ENCODE measurements at places on chromosomes 16 and 17.
A peak's percentile ranks its signal among the peaks of the same experiment; 100 is the strongest.

DNA sequence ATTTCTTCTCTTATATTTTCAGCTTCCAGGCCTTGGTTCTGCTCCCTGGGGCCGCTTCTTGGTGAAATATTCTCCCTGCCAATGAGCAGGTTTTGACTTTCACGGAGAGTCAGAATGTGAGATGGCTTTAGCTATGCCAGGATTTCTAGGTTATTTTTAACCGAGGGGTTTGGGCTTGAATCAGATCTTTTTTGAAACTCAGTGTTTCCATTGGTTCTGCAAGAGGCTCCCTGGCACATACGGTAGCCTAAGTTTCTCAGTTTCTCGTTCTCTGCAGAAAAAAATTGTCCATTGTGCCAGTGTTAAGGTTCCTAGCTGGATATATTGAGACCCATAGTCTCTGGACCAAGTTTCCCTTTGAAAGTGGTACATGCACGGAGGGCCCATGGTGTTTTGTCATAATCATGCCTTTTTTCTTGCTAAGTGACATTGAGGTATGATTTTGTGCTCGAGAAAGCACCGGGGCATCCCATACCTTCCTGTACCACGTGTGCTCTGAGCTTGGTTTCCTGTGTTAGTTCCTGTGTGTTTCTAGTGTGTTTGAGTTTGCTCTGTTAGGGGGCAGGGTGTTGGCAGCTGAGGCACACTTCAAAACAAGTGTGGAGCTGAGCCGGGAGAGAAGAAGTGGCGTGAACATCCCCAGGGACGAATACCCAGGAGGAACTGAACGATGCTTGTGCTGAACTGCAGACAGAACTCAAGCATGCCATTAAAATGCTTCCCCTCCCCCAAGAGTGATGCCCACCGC, 127.2 kb downstream of the HS3ST3B1 start:
- no peak overlapping the region for H3K4me3 ChIP-seq
- no peaks in the 10 kb centered on the region for H3K27me3 ChIP-seq
- no peaks in the 10 kb centered on the region for H3K36me3 ChIP-seq
- no peak overlapping the region for H3K27ac ChIP-seq

GRCh38 chr17:6714315-6714874, 1.2 kb upstream of the SLC13A5 start:
- H3K27me3 ChIP-seq = peaks cover 27% of the 10 kb centered on the region
- H3K4me3 ChIP-seq = no peak overlapping the region
- no peak overlapping the region for H3K27ac ChIP-seq
- H3K4me1 ChIP-seq = peaks cover 25% of the 10 kb centered on the region

DNA sequence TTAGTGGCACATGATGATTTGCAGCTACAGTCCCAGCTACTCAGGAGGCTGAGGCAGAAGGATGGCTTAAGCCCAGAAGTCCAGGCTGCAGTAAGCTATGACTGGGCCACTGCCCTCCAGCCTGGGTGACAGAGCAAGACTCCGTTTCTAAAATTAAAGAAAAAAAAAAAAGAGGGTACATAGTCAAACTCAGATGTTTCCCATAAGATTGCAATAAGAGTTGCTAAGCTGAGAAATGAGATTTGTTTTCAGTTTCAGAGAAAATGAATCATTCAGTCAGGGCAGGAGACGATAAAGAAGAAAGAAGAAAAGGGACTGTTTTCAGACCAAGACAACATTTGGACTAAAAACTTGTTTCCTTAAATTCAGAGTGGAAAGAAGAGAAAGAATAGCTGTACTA, 30.2 kb upstream of the PHLPP2 start:
- H3K27me3 ChIP-seq = no peaks in the 10 kb centered on the region
- peaks cover 89% of the 10 kb centered on the region for H3K36me3 ChIP-seq
- DNase-seq = no peak
- H3K27ac ChIP-seq = no peak overlapping the region

DNA sequence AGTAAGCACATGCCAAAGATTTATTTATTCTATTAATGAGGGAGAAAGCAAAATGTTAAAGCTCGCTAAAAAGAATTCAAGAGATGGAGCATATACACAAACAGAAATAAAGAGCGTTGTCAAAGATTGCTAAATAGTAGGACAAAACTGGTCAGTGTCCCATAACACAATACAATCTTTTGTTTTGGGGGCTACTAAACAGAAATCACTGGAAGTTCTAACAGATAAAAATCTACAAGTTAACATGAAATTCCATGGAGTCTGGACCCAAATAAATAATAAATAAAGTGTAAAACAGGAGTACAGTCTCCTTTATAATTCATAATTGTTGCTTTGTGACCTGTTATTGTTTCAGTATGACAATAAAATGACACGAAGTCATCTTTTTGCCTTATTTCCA, 115.2 kb upstream of the CNTNAP4 start:
- no peak overlapping the region for H3K4me3 ChIP-seq
- H3K36me3 ChIP-seq = no peaks in the 10 kb centered on the region
- no peak for DNase-seq

DNA sequence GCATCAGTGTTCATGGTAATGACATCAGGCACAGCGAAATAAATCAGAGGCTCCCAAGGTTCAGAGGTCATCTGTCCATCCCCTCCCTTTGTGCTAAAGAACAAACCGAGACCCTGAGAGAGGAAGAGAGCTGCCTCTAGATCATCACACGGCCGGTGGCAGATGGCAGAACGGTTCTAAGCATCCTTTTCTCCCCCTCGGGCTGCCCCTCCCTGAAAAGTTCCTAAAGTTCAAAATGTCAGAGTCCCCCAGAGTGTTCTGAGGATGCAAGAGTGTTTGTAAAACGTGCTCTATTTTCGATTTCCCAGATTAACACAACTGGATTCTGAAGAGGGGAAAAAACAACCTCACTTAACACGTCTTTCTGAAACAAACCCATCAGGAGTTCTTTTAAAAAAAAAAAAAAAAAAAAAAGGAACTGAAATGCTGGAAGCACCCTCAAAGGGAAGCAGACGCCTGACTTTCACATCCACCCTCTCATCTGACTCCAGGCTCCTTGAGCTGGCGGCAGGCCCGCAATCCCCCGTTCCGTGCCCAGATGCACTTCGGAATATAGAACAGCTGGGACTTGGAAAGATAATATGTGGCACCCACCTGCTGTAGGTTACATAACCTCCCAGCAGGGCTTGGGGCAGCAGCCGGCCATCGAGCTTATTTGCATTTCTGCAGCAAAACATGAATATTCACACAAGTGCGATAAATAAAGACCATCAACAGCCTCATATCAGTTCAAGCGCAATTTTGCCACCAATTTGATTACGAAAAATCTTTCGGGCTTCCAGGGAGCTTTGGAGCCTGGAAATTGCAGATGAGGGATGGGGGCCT, 115.5 kb upstream of the SMURF2 start:
- peaks cover 79% of the 10 kb centered on the region for H3K4me1 ChIP-seq
- peak overlapping the region; percentile 61 for H3K4me3 ChIP-seq
- no peaks in the 10 kb centered on the region for H3K36me3 ChIP-seq
- peaks cover 11% of the 10 kb centered on the region for H3K27me3 ChIP-seq
- peak; percentile 67 for DNase-seq

DNA sequence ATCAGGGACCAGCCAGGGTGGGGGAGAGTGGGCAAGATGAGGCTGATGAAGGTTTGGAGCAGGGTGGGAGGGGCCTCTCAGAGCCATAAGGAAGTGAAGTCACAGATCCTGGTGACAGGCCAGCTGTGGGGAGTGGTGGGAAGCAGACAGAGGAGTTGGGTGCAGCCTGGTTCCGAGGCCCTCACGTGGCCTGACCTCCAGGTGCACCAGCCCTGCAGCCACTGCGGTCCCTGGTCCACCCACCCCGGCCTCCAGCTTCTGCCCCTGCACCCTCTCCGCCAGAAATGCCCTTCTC, 3.9 kb upstream of the ZFPM1 start:
- DNase-seq = peak; percentile 73
- H3K27me3 ChIP-seq = peaks cover 26% of the 10 kb centered on the region
- no peak overlapping the region for H3K4me3 ChIP-seq
- peaks cover 31% of the 10 kb centered on the region for H3K4me1 ChIP-seq
- no peak overlapping the region for H3K27ac ChIP-seq
- H3K36me3 ChIP-seq = no peaks in the 10 kb centered on the region

DNA sequence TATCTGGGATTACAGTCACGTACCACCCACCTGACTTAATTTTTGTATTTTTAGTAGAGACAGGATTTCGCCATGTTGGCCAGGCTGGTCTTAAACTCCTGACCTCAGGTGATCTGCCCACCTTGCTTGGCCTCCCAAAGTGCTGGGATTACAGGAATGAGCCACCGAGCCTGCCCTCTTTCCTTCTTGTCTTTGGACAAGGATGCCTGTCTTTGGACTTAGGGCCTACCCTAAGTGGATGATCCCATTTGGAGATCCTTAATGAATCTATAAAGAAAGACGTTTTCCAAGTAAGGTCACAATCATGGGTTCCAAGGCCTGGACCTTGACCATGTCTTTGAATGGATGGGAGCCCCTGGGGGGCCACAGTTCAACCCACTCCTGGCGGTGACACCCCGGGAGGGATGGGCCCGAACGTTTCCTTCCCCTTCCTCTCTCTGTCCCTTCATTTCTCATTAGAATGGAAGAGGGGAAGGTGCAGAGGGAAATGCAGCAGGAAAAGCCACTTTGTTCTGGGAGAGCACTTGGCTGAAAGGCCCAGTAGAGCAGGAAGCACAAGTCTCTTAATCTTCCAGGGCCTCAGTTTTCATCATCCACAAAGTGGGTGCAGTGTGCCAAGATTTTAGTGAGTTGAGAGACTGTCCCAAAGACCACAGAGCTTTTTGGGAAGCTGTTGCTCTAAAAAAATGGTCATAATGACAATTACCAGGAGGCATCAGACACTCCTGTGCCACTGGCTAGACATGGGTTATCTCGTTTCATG, 353.3 kb downstream of the SEC14L1 start:
- H3K27ac ChIP-seq = peak overlapping the region; percentile 68
- peaks cover 100% of the 10 kb centered on the region for H3K36me3 ChIP-seq
- H3K4me3 ChIP-seq = no peak overlapping the region
- peak; percentile 8 for DNase-seq

DNA sequence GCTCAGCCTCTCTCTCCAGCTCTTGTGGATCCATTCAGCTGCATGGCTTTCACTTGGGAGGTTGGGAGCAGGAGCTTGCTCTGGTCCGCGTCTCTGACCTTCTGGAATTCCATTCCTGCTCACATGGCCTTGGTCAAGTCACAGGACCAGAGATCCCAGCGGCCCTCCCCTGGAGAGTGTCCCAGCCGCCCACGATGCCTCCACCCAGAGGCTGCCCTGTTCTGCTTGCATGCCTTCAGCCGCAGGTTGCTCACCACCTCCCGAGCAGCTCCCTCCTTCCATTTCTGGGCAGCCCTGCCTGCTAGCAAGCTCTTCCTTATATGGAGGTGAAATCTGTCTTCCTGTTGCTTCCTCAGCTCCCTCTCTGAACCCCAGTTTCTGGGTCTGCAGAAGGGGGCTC, 32.6 kb downstream of the RAI1 start:
- H3K4me3 ChIP-seq = peak overlapping the region; percentile 3
- no peaks in the 10 kb centered on the region for H3K36me3 ChIP-seq
- H3K4me1 ChIP-seq = peaks cover 83% of the 10 kb centered on the region
- peak overlapping the region; percentile 72 for H3K27ac ChIP-seq

GRCh38 chr17:75753514-75754377, 11.2 kb downstream of the GALK1 start:
- no peaks in the 10 kb centered on the region for H3K27me3 ChIP-seq
- H3K4me3 ChIP-seq = peak overlapping the region; percentile 50
- H3K27ac ChIP-seq = no peak overlapping the region
- peaks cover 9% of the 10 kb centered on the region for H3K4me1 ChIP-seq

- H3K27me3 ChIP-seq = no peaks in the 10 kb centered on the region
- no peak for DNase-seq
- H3K4me1 ChIP-seq = no peaks in the 10 kb centered on the region
- no peak overlapping the region for H3K27ac ChIP-seq
- no peak overlapping the region for H3K4me3 ChIP-seq
Observed at GRCh38 chr16:23960081-23960885, 124.5 kb downstream of the PRKCB start.

GRCh38 chr16:81804134-81804610, 25.1 kb downstream of the PLCG2 start:
- H3K4me1 ChIP-seq = no peaks in the 10 kb centered on the region
- no peaks in the 10 kb centered on the region for H3K36me3 ChIP-seq
- peak overlapping the region; percentile 16 for H3K27ac ChIP-seq
- no peaks in the 10 kb centered on the region for H3K27me3 ChIP-seq
- H3K4me3 ChIP-seq = no peak overlapping the region

GRCh38 chr16:23498863-23499262, 11.4 kb downstream of the GGA2 start:
- peaks cover 28% of the 10 kb centered on the region for H3K4me1 ChIP-seq
- no peaks in the 10 kb centered on the region for H3K27me3 ChIP-seq
- H3K27ac ChIP-seq = no peak overlapping the region
- peaks cover 15% of the 10 kb centered on the region for H3K36me3 ChIP-seq

DNA sequence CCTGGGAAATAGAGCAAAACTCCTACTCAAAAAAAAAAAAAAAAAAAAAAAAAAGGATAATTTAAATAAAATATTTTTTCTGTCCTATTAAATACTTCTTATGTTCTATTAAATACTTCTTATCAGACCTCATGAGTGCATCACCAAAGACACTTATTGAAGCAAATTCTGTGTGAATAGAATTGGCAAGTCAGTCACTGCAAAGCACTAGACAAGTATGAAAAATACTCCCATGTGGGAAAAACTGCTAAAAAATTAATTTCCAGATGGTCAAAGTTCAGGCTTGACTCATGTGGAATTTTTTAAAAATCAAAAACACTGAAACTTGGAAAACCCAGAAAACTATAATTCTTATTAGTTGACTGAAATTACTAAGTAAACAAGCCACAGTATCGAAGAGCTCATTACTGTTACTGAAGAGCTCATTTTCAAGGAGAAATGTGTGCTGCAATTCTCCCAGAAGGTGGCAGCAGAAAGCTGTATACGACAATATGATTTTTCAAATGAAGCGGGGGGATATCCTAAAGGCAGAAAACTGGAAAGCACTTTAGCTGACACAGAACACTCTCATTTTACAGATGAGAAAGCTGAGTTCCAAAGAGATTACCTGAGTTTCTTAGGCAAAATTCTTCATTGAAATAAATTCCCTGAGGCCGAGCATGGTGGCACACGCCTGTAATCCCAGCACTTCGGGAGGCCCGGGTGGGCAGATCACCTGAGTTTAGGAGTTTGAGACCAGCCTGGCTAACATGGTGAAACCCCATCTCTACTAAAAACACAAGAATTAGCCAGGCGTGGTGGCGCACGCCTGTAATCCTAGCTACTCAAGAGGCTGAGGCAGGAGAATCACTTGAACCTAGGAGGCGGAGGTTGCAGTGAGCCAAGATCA, 15.9 kb upstream of the FBXO47 start:
- H3K27me3 ChIP-seq = no peaks in the 10 kb centered on the region
- no peak overlapping the region for H3K4me3 ChIP-seq
- H3K27ac ChIP-seq = no peak overlapping the region
- no peaks in the 10 kb centered on the region for H3K4me1 ChIP-seq

GRCh38 chr17:37461668-37462067, 28.0 kb upstream of the DUSP14 start:
- H3K36me3 ChIP-seq = peaks cover 76% of the 10 kb centered on the region
- no peaks in the 10 kb centered on the region for H3K27me3 ChIP-seq
- H3K27ac ChIP-seq = no peak overlapping the region
- H3K4me3 ChIP-seq = no peak overlapping the region

DNA sequence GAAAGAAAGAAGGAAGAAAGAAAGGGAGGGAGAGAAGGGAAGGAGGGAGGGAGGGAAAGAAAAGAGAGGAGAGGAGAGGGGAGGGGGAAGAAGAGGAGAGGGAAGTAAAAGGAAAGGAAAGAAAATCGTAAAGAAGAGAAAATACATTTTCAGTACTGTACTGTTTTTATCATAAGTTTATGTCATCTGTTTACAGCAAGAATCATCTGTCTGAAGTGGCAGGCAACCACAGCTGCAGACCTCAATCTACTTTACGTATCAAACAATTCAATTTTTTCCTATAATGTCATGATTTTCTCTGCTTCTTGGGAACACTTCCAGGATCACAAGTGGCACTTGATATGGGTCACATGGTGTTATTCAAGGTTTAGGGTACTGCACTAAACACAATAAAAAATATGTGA, 58.3 kb downstream of the USP32 start:
- no peak overlapping the region for H3K27ac ChIP-seq
- peaks cover 13% of the 10 kb centered on the region for H3K4me1 ChIP-seq
- peaks cover 3% of the 10 kb centered on the region for H3K36me3 ChIP-seq
- no peaks in the 10 kb centered on the region for H3K27me3 ChIP-seq
- H3K4me3 ChIP-seq = no peak overlapping the region

All from stomach (tissue), 19 donors.